Aorta (tissue), 5 donors: ENCODE measurements at places on chromosomes 1 and 21. TPM values are rescaled to one million over a fixed set of nuclear protein-coding genes. Genes with fewer than 3 reads are reported as not detected.
A peak's percentile ranks its signal among the peaks of the same experiment; 100 is the strongest.

Gene CFHR3
- 0.66 TPM for total RNA-seq

Gene DEPDC1
- 0.99 TPM for total RNA-seq

DNA sequence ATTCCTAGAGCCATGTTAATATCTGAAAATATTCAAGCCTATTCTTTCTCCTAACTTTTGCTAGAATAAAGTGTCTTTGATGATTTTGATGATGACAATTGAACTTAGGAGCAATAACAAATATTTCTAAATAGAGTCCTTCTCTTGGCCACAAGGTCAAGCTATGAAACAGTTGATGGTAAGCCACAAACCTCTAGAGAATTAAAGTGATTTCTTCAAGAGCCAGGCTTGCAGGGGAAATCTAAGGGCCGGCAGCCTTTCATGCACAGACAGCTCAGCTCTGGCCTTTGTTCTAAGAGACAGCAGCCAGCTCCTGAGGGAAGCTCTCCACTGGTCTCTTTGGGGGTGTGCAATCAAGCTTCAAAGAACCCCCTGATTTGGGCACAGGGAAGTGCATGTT is 59.0 kb downstream of the SUSD4 start:
- no peak for DNase-seq

- DNase-seq = no peak
Measured at GRCh38 chr1:220487297-220487820, 40.6 kb upstream of the MARK1 start.

DNA sequence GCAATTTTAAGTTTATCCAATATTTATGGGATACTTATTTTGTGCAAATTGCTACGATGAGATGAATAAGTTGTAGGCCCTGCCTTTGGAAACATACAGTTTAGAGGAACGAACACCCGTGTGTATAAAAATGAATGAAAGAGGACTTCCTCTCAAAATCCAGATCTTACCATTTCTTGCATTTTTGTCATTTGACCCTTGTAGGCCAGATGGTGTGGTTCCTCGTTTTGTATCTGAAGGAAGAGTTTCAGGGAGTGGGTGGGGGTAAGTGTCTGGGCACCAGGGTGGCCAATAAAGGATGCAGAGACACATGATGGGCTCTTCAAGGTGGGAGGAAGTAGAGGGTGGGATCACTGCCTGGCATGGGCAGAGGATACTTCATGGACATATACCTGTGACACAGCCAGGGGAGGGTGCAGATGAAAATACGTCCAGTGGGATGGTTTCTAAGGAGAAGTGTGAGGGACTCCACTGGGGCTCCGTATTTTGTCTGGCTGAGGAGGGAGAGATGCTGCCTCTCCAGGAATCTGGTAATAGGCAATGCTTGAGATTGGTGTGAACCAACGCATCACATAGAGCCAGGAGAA is 14.4 kb downstream of the MAPKAPK2 start:
- no peak for DNase-seq

- no peak for DNase-seq
Measured at GRCh38 chr1:38284953-38285352, 238.4 kb upstream of the POU3F1 start.

Gene KRTAP19-3
- not detected for total RNA-seq

DNA sequence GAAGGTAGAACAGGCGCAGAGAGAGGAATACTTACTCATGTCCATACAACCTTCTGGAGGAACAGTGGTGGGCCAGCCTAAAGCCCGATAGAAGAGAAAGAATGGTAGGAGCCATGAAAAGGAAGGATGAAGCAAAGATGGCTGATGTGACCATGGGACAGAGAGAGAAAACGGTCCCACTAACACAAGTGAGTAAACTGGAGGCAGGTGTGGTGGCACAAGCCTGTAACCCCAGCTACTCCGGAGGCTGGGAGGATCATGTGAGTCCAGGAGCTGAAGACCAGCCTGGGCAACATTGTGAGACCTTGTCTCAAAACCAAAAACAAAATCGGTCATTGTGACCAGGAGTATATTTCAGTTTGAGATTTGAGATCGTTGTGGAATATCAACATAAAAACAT is 49.4 kb downstream of the C1orf198 start:
- no peak for DNase-seq

Gene ACTA1
- 46.8 TPM for total RNA-seq

- peak; percentile 91 for DNase-seq
Measured at GRCh38 chr1:40508375-40509341, at the start of gene EXO5. Gene EXO5 (plus strand): TSS chr1:40508767. CDS start chr1:40514545, 5,778 bp downstream.

Gene SPRR5
- not detected for total RNA-seq
